ENCODE measurements at places on chromosomes 11 and 22.

- no peak for DNase-seq
These were observed 46.8 kb downstream of the BTG4 start for GRCh38 chr11:111465400-111465799.

GRCh38 chr11:44229098-44229497 lies 80.8 kb downstream of the ALX4 start:
- no peak for DNase-seq

DNA sequence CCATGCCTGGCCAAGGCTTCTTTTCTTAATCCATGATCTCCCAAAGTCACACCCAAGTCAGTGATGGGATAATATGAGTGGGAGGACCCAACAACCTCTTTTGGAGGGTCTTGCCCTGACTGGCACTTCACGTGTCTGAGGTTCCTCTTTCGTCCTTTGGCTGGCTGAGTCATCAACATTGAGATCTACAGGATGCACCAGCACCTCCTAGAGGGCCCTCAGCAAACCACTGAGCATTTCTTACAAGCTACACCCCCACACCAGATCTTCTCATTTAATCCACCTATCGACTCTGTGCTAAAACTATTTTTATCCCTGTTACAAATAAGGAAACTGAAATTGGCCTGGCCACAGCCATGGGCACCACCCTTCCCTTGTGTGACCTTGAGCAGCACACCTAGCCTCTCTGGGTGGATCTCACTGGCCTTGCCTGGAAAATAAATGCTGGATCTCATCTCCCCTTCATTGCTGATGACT lies 63.4 kb downstream of the FLI1 start:
- DNase-seq, result peak; percentile 42

DNA sequence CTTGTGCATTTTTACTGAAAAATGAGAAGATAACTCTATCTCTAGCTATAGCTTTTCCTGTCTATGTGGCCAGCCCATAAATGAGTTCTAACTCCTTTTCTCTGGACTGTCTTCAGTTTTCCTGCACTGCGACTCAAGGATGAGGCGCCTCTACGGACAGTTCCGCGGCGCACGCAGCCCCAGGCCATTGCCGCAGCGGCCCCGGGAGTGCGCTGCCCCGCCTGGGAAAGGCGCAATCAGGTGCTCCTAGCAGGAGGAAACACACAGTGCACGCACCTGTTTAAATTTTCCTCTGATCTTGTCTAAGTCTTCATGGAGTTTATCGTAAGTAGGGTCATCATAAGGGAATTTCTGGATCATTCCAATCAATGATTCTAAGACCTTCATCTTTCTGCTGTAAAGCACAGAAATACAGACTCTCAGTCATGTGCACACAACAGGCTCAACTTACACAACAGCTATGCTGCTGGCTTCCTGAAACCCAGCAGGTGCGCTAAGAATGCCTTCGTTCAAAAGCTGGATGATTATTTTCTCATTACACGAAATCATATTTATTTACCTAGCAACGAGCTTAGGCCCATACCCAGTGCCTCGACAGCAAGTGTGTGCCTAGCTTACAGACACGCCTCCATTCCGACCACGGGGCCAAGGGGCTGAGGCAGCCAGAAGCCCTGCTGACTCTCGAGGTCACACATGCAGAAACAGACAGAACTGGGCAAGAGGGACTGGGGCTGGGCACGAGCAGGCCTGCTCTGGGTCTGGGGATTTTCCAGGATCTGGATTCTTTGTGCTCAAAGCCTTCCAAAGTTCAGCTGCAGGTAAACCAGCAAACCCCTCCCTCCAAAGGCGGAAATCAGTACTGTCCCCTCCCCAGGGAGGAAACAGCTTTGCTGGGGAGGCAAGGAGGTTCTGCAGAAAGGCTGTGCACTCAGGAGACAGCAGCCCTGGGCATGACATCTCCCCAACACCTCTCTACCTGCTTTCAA lies 7.2 kb downstream of the LTO1 start:
- DNase-seq, result no peak

- DNase-seq, result no peak
These were observed 24.5 kb upstream of the PDGFB start for GRCh38 chr22:39269095-39269790.

GRCh38 chr11:35980686-35981390 lies 37.0 kb downstream of the LDLRAD3 start:
- DNase-seq, result no peak

GRCh38 chr11:85394283-85394682 lies 232.9 kb downstream of the DLG2 start:
- no peak for DNase-seq

GRCh38 chr11:1027483-1028290 lies 8.8 kb downstream of the MUC6 start:
- DNase-seq, result no peak

DNA sequence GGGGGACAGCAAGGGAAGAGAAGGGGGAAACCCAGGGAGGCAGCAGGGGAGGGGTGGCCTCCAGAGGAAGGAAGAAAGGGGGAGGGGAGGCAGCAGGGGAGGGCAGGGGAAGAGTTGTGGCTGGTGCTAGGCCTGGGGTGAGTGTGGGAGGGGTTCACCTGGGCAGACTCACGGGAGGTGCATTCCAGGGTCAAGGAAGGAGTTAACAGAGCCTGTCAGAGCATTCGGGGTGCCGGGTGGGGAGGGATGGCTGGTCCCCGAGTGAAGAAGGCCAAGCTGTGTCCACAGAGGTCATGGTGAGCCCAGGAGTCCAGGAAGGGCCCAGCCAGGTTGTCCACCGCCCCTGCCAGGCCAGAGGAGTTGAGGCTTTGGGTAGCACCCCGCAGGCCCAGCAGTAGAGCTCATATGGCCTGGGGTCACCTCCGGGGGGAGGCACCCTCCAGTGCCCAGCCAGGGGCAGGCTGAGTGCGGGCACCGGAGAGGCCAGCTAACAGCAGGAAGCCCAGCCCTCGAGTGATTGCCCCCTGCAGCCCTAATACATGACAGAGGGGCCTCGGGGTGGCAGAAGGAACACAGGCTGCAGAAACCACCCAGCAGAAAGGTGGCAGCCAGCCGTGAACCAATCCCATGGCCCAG lies 31.1 kb upstream of the PPARA start:
- DNase-seq, result no peak

- no peak for DNase-seq
These were observed 1.4 kb downstream of the TTC12 start for GRCh38 chr11:113315811-113316210.

- no peak for DNase-seq
These were observed 261.4 kb downstream of the TBC1D22A start for GRCh38 chr22:47023871-47024270.

GRCh38 chr11:77842441-77843121 lies 21.6 kb downstream of the AAMDC start:
- no peak for DNase-seq

- no peak for DNase-seq
These were observed 31.7 kb downstream of the DCDC1 start for GRCh38 chr11:31337806-31338205.

DNA sequence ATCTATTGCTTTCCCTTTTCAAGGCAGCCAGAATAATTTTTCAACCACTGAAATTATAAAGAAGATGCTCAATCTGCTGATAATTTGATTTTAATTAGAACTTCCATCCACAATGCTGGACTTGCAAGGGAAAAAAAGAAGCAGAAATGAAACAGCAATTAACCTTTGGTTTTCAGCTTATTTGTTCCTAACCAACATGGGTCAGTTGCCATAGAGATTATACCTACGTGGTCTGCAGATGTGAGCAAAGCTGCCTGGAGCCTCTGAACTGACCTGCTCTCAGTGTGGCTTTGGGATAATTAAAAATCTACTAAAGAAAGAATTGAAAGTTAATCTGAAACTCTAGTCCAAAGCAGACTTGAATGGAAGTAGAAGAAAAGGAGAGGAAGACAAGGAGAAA lies 195.7 kb upstream of the API5 start:
- DNase-seq, result no peak

GRCh38 chr22:28801845-28802594 lies 1.7 kb upstream of the XBP1 start:
- DNase-seq, result no peak

DNA sequence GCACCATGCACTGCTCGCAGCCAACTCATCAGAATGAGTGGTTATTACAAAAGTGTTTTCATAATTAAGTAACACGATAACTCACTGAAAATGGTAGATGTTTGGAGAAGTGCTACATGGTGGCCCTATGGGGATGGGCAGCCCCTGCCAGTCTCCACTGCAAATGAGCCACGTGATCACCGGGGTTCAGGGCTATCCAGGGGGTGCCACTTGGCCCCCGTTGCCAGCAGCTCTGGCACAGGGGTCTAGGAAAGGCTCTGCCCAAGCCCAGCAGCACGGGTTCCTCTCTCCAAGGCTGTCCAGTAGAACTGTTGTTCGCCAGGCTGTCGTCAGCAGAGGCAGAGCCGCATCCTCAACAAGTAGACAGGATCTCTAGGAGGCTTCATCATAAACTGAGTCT lies 382.1 kb upstream of the B3GAT1 start:
- DNase-seq, result no peak

DNA sequence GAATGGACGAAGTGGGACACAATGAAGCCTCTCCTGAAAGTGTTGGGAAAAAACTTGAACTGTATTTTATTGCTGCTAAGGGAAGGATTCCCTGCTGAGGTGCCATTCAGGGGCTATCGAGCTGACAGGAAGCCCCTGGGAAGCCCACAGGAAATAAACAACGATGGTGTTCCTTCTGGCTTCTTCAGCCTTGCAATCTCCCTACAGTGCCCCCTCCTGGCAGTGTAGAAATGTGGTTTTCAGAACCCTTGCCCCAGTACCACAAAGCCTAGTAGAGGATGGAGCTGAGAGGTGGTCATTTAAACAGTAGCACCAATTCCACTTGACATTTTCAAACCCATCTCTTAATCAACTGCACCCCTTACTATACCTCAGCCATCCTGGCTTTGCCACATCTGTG lies 676.7 kb upstream of the ARHGAP42 start:
- no peak for DNase-seq

- no peak for DNase-seq
These were observed 1.1 kb upstream of the NELL1 start for GRCh38 chr11:20668131-20668809.

DNA sequence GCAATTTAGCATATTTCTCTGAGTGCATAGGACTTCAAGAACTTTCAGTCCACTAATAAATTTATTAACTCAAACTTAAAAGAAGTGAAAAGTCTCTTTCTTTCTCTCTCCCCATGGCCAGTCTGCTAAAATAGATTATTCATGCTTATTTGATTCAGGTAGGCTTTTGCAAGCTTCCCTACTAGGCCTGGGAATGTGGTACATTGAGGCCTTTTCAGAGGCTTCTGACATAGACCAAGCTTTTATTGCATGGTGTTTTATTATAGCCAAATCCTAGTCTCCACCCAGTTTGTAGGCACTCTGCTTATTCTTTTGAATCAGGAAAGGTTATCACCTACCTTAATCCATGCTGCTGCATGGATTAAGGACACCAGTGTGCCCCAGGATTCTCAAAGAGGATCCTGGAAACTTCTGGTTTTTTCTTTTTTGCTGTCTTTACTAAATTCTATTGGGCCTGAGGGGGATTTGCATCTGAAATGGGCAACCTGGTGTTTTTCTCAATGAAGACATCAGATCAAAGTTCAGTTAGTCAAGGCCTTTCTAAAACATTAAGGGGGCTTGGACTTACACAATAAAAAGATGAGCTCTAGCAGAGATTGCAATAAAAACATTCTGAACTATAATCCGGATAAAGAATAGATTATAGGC lies 92.2 kb downstream of the ELP4 start:
- no peak for DNase-seq

GRCh38 chr11:117796872-117797529 lies at the start of gene DSCAML1:
DSCAML1 (minus strand) TSS chr11:117797216; CDS start chr11:117797079, 137 bp downstream.
- no peak for DNase-seq

- no peak for DNase-seq
These were observed 2.1 kb upstream of the DMC1 start for GRCh38 chr22:38572065-38572464.

- DNase-seq, result no peak
These were observed 104.0 kb downstream of the PDE2A start for GRCh38 chr11:72569966-72570892.

DNA sequence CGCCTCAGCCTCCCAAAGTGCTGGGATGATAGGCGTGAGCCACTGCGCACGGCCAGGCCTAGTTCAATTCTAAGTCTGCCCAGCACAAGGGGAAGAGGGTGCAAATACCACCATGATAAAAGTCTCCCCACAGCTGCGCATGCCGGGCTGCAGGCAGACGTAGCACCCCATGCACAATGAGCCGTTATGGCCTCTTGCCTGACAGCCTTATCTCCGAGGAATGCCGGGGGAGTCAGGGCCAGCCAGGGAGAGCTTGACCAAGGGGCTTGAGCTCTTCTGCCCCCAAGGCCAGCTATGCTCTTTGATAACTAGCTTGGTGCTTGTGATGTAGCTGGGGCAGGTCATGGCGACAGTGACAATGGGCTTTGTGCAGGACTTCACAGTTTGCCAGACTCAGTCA lies 13.7 kb upstream of the SCUBE1 start:
- DNase-seq, result no peak

DNA sequence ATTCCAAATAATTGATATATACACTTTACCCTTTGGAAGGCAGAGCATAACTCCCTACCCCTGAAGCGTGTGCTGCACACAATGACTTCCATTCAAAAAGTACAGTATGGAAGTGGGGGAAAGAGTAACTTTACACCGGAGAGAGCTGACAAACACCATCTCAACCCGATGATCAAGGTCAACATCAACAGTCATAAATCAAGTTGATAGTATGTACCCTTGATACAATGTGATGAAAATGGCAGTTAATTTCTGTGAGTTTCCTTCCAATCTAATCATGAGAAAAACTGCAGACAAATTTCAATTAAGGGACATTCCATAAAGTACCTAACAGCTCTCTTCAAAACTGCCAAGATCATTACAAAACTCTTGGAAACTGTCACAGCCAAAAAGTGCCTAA lies 6.0 kb upstream of the DEUP1 start:
- DNase-seq, result no peak

GRCh38 chr11:133078591-133079404 lies 453.5 kb downstream of the OPCML start:
- no peak for DNase-seq

DNA sequence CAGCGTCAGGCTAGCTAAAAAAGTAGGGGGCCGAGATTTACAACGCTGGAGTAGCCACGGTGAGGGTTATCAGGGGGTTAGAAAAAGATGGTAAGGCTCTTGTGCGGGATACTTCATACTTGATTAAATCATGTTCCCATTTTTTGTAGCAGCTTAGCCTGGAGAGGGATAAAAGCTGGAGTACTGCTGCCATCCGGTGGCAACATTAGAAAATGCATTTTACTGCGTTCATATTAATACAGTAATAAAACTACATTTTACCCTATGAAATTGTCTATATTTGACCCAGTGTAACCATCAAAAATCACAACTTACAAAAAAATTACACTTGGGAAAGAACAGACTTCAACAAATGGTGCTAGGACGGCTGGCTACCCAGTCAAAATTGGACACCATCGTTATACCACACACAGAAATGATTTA lies 17.3 kb downstream of the RPUSD4 start:
- DNase-seq, result no peak
